Muscle of back (tissue), 13 donors: ENCODE measurements at places on chromosomes 1 and 21.

GRCh38 chr1:43285269-43285990 lies at the start of gene C1orf210:
C1orf210 (minus strand) TSS chr1:43285581; CDS start chr1:43283270, 2,311 bp downstream.
- no peak for DNase-seq

GRCh38 chr1:6440198-6441126 lies 15.9 kb downstream of the ESPN start:
- no peak for DNase-seq

DNA sequence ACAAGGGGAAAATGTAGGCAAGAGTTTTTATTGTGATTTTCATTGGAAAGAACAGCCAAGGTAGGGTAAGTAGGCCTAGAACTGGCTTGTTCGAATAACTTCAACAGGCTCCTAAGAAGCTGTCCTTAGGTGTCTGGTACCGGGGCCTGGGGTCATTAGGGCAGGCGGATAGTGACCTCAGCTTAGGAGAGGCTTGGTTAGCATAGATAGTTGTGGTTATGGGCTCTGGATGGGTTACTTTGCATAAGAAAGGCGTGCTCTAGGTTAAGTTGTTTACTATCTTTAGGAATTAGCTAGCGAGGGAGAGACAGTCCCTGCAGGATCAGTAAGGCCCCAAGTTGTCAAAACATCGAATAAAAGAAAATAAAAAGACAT lies 20.7 kb upstream of the HPCAL4 start:
- DNase-seq = no peak

- no peak for DNase-seq
These were observed 22.1 kb downstream of the NEK2 start for GRCh38 chr1:211653293-211653692.

DNA sequence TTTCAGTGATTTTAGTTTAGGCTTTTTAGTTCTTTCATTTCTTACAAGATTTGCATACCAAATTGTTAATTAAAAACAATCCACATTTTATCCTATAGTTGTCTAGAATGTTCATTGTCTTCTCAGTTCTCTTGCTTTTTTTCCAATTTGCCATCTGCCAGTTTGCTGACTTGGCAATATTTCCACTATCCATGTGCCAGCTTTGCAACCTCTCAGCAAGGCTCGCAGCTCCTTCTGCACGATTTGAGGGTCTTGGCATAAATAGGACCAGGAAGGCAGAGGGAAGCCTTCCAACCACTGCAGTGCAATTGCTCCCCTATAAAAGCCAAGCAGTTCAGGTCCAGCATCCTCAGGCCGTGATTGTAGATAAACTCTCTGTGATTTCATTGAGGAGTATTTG lies 306.8 kb upstream of the FMN2 start:
- DNase-seq = no peak
